Fibroblast of skin of right quadriceps (primary cell): ENCODE measurements at places on chromosomes 6 and 20.

DNA sequence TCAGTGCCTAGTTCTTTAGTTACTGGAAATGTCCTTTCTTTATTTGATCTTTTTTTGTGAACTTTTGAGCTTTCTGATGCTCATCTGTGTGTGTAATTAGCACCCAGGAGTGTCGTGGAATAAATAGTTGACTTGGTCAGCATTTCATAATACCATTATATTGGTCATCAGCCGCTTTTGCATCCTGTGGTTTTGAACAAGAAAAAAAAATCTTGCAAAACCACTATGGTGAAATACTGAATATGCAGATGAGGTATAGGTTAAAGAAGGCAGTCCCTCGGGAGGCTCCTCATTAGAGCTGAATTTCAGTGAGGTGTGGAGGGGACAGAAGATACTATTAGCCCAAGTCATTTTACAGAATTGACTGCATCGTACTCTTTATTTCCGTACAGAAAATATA, 90.1 kb downstream of the FOXO3 start:
- peak; percentile 82 for DNase-seq

DNA sequence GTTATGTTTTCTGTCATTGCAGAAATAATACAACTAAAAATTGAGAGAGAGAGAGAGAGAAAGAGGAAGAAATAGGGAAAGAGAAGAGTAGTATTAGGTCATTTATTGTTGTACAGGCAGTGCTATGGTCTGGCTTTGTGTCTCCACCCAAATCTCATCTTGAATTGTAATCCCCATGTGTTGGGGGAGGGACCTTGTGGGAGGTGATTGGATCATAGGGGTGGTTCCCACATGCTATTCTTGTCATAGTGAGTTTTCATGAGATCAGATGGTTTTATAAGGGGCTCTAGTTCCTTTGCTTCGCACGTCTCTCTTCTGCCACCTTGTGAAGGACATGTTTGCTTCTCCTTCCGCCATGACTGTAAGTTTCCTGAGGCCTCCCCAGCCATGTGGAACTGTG, 677.4 kb upstream of the CHD6 start:
- no peak for DNase-seq

GRCh38 chr6:141587482-141588266, 545.1 kb upstream of the GJE1 start:
- DNase-seq, result peak; percentile 84

DNA sequence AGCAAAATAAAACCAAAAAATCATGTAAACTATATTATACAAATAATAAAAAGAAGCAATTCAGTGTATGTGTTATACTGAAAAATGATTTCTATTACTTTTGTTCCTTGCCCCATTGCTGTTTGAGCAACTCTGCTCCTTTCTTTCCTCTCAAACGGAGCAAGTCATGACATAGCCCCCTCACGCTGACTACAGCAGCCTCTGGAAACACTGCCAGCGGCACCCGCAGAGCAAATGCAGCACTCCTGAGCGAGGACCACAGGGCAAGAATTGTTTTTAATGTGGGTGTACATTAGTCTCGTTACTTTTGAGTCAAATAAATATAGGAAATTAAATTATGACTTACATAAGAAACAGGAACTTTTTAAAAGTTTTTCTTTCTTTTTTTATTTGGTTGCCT, 350.1 kb upstream of the HSF2 start:
- no peak for DNase-seq

DNA sequence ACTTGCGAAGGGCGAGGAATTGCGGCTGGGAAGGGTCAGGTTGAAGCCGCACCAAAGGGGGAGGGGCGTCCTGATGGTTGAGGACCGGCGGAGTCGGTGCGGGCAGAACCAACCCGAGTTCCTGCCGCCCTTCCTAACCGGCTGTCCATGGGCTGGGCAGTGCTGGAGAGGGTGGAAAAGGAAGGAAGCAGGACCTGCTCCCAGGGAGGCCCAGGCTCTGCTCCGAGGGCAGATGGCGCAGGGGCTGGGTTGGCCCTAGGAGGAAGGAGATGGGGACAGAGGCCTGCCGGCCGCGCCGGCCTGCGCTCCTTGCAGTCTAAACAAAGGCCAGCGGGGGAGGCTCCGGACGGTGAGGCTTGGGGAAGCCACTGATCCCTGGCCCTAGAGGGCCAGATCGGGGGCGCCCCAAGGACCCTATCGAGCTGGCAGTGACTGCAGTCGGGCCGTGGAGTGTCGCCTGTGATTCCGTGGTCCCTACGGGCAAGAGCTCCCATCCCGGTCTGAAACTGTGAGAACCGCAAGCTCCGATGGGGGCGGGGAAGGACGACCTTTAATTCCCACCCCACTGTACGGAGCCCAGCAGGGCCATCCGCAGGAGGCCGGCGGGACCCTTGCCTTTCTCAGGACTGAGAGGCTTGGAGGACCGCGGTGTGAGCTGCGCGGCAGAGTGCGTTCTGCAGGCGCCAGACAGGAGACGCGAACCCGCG, 39.4 kb downstream of the YTHDF1 start:
- DNase-seq, result no peak

GRCh38 chr6:150343434-150343833, 25.4 kb upstream of the IYD start:
- DNase-seq, result peak; percentile 46

- peak; percentile 48 for DNase-seq
These were observed 603.7 kb downstream of the TENT5A start for GRCh38 chr6:81148751-81149150.
